ENCODE measurements at places on chromosomes 13 and 19.

DNA sequence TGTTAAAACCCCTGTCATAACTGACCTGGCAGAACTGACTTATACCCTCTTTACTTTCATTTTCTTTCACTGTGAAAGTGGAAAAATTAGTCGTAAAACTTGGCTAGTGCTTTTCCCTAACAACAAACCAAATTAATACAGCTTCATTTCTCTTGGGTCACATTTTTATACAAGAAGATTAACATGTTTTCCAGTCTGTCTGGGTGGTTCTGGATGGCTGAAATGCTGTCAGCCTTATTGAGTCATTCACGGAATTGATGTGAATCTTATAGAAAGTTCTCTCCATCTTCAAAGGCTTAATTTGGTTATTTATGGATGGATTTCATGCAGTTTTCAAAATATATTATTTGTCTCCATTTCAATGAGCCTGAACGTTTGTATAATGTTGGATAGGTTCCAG, 440.0 kb downstream of the KCTD12 start:
- DNase-seq = no peak

- DNase-seq = no peak
Observed at GRCh38 chr13:53165261-53165660, 136.6 kb downstream of the OLFM4 start.

DNA sequence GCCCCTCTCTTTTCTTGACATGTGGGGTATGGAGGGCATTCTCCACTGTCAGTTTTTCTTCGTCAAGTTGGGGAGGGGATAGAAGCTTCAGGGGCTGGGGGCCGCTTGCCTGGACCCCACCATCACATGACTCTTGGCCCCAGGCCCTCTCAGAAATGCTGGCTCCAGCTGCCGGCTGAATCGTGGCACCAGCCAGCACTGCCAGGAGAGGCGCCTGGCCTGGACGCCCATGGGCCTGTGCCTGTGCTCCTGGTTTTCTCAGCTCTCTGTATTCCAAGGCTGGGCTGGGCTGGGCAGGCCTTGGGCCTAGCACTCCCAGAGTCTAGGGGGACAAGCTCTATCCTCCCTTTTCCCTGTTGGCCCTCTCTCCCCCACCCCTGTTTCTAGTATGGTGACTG, 38.6 kb downstream of the LYL1 start:
- no peak for DNase-seq

GRCh38 chr13:45055198-45055901, 65.0 kb upstream of the GTF2F2 start:
- DNase-seq = no peak

- DNase-seq = peak; percentile 87
Observed at GRCh38 chr13:28819735-28820098, 422 bp upstream of the MTUS2 start.

DNA sequence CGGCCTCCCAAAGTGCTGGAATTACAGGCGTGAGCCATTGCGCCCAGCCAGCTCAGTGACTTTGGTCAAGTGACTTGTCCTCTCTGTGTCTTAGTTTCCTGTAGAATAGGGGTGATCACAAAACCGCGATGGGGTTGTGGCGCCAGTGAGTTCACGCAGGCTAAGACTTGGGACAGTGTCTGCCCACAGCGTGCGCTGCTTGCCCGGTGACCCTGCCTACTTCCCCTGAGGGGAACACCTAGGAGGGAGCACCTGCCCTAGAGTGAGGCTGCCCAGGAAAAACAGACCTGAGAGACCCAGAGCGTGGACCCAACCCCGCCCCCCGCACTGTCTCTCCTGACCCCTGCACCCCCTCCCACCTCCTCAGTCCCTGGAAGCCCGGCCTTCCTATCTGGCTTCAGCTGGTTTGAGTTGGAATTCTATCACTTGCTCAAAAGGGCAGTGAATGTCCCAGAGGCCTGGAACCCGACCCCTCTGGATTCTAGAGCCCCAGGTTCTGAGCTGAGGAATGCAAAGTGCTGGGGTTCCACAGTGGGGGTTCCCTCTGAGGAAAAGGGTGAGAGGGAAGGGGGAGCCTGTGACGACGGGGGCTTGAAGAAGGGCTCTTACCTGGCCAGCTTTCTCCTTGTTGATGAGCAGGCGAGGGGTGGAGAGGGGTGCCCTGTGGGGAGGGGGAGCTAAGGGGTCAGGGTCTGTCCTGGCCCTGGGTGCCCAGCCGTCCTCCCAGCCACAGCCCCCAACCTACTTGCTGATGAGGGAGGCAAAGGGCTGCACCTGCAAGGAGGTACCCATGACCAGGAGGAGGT, 2.2 kb upstream of the RINL start:
- no peak for DNase-seq

GRCh38 chr13:21436582-21436981, 22.5 kb downstream of the ZDHHC20 start:
- DNase-seq = no peak

GRCh38 chr19:4991538-4991937, 22.6 kb downstream of the KDM4B start:
- DNase-seq = no peak

- no peak for DNase-seq
Observed at GRCh38 chr13:33728271-33729037, 89.5 kb upstream of the RFC3 start.

DNA sequence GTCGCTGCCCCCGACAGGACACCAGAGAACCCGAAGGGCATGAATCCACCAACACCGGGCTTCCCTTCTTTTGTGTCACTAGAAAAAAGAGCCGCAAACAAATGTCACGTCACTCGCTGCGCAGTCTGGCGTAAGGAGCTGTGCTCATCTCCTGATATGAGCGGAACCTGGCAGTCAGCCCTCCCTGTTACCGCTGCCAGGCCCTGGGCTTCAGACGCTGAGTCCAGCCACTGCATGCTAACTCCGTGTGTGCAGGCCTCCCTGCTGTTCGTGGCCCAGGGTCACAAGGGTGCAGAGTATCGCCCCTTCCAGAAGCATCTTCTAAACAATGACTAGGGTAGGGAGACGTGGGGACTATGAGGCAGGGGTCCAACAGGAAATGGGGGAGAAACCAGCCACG, 71.3 kb downstream of the SLC7A1 start:
- DNase-seq = no peak

- no peak for DNase-seq
Observed at GRCh38 chr13:74629985-74630384, 495.8 kb upstream of the KLF12 start.

DNA sequence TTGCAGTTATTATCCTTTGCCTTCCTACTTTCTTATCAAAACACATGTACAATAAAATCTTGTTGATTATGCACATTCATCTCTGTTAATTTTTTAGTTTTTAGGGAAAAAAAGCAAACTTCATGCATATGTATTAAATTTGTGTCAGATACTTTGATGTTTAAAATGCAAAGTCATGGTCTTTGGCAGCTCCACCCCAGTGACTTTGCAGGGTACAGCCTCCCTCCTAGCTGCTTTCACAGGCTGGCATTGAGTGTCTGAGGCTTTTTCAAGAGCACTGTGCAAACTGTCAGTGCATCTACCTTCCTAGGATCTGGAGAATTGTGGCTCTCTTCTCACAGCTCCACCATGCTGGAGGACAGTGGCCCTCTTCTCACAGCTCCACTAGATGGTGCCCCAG, 1988.1 kb upstream of the PCDH20 start:
- DNase-seq = no peak

DNA sequence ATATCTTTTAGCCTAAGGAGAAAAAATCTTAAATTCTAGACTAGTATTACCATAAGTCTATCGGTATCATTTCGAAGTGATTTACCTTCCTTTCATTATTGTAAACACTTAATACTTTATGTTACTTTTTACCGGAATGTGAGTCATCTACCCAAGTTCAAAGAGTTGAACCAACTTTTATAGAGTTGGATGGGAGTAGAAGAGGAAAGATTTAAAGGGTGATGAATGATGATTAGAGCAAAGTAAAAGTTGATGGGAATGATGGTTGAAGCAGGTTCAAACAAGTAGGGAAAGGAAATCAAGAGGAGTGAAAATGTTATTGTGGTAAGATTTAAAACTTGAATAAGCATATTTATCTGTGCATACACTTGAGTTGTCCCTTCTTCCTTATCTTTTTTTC, 11.3 kb upstream of the LPAR6 start:
- DNase-seq = no peak

DNA sequence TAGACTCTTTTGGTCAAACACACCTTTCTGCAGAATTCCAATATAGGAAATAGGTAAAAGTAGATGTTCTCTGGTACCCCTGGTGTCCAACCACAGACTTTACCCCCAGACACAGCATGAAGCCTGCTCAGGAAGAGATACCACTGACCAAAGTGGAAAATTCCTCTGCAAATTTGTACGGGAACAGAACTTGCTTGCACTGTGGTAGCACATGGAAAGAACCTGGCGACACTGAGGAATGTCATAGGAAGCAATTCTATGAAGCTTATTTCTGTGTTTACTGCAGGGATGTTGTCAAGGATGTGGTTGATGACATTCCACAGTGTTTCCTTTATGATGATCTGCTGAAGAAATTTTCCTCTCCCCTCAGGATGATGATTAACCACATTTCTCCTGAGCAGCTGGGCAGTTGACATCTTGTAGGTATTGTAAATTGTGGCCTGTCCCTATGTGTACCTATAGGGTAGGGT, 48.9 kb upstream of the TNFSF11 start:
- no peak for DNase-seq
